ENCODE measurements at places on chromosomes 7 and 10. TPM values are rescaled to one million over a fixed set of nuclear protein-coding genes. Genes with fewer than 3 reads are reported as not detected.

DNA sequence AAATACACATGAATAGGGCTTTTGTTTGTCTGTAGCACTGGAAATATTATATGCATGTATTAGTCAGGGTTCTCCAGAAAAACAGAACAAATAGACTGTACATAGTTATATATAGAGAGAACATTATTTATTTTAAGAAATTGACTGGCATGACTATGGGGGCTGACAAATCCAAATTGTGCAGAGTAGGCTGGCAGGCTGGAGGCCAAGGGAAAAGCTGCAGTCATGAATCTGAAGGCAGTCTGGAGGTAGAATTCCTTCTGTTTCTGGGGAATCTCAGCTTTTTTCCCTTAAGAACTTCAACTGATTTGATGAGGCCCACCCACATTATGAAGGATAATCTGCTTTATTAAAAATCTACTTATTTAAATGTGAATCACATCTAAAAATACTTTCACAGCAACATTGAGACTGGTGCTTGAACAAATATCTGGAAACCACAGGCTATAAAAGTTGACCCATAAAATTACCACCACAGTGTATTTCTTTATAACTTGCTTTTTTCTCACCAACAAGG is 344.2 kb upstream of the KIAA1217 start:
- DNase-seq = no peak

DNA sequence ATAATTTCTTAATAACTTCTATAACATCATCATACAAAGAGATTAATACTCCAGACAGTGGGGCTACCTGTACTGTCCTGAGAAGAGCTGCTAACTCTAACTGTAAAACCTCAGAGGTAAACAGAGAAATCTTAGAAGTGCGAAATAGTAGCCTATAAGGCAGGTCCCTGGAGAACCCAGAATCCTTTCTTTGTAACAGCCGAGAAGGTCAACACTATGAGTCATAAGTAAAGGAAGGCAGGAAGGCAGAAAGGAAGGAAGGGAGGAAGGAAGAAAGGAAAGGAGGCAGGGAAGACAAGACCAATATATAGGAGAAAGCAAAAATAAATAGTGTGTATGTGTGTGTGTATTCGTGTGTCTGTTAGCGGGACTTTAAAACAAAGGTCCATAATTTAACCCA is 540.6 kb downstream of the ZWINT start:
- no peak for DNase-seq

DNA sequence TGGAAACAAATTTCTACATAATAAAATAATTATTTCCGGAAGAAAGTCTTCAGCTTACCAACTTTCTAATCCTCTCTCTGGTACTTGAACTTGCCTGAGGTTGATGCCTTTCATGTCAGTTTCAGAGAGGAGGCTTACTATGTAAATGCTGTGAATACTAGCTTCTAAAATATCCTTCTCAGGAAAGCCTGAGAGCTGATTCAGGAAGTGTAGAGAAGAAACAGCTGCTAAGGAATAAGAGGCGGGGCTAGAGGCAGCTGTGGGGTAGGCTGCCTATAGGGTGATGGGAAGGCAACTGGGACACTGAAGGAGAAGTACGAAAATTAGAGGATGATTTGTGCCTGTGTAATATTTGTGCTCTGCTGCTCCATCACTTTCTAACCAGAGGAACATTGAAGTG is 69.3 kb downstream of the AVL9 start:
- DNase-seq = no peak

DNA sequence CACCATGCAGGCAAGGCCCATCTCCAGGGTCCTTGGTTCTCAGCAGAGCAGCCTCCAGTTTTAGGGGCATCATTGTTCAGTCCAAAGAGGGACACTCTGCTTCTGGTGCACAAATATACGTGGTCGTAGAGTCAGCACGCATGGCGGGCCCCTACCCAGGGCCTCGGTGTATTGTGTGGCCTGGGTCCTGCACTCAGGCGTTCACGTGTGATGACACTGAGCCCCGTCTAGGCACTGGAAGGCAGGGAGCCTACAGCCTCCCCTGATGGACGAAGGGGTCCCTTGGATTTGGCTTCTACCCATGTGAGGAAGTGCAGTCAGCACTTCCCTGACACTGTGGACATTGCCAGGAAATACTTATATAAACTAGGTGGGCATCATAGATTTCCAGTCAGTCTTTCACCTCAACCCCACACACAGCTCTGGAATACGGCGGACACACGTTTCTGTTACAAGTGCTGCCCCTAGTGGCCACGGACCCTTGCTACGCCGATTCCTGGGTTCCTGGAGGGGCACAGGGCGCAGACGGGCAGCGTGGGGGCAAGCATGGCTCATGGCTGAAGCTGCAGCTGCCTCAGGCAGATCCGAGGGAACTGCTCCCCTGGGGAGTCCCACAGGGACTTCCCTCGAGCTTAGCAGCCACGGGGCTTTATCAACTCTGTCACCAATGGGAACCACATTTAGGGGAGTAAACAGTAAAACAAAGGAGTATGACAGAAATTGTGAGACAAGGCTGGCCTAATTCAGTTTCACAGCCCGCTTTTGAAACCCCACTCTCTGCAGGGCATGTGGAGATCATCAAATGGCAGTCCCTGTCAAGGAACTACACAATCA is 25.4 kb downstream of the AIFM2 start:
- peak; percentile 14 for DNase-seq

DNA sequence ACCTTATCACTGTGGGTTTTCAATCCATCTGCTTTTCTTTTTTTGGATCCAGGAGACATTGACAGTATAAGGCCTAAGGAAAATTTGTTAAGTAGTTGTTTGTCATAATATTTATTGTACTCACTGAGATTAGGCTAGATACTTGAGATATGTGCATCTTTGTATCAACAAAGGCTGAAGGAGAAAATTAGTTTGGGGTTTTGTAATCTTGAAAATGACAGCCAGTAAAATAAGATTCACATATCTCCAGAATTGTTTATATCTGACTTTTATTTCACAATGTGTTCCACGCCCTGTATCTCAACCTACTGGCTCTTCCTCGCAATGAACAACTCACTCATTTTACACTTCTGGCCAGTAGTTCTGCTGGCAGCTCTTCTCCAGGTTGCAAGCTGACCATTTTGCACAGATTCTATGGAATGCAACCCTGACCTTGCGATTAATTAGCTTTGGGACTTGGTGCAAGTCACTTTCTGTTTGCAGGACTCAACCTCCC is 132.7 kb downstream of the GATA3 start:
- no peak for DNase-seq

- DNase-seq = no peak
These were observed 409.3 kb downstream of the PARD3 start for GRCh38 chr10:34405611-34406462.

DNA sequence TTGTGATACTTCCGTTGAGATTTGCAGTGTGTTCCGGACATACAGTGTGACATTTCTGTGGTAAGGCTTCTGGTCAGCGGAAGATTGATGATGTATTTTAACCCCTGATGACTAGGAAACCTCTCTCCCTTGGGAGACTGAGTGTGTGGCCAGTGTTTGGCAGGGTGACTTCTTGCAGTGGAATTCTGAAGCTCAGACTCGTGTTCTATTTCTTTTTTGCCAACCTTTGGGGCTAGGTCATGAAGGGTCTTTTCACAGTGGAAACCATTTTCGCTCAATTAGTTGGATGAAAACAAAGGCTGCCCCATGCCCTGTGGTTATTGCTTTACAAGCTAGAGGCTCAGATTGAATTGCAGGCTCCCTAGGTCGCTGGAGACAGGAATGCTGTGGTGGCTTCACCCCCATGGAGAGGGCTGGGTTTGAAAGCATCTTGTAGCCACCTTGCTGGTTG is 288.9 kb downstream of the BBS9 start:
- DNase-seq = no peak

- no peak for DNase-seq
These were observed 148.8 kb downstream of the LRRC4 start for GRCh38 chr7:127882313-127882920.

DNA sequence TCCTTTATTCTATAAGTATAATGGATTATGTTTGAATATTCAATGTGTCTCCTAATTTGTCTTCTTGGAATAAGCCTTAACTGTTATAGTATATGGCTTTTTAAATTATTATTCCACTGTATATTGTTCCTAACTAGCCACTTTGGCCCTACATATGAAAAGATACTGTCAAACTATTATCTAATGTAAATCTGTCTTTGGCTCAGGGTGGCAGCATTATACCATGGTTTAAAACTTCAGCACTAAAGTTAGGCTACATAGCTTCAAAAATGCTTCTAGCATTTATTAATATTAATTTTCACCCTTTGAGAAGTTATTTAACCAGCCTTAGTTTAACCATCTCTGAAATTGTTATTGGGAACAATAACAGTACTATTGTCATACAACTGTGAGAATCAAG is 543.1 kb upstream of the MBL2 start:
- no peak for DNase-seq

DNA sequence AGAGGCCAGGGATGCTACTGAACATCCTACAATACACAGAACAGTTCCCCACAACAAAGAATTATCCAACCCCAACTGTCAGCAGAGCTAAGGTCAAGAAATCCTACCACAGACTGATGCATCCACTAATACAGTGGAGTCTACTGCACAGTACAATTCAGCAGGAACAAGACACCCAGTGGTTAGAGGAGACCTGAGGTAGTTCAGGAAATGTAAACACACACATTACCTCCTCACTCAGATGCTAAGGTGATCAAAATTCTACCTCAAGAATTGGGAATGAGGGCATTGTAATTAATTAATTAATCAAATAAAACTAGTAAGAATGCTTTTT is 91.4 kb downstream of the ZFAND4 start:
- no peak for DNase-seq

DNA sequence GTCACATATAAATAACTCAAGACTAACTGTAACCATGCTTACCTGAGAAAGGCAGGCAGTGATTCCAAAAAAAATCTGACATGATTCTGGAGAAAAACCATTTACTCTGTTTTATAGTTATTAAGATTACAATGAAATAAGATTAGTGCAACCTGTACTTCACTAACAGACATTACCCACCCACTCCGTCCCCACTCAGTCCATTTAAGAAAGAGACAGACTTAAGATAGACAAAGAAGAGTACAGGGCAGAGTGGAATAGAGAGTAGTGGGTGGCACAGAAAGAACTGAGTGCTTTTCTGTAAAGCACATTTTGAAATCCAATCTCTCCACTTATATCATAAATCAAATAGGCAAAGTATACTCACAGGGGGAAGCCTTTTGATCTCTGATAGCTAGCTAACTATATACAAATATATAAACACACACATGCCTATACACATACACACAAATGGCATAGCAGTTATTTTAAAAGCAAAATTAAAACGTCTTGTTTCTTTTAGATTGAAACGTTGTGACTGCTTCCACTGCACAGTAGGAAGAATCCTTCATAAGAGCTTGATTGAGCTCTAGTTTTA is 11.9 kb downstream of the PAXIP1 start:
- no peak for DNase-seq

DNA sequence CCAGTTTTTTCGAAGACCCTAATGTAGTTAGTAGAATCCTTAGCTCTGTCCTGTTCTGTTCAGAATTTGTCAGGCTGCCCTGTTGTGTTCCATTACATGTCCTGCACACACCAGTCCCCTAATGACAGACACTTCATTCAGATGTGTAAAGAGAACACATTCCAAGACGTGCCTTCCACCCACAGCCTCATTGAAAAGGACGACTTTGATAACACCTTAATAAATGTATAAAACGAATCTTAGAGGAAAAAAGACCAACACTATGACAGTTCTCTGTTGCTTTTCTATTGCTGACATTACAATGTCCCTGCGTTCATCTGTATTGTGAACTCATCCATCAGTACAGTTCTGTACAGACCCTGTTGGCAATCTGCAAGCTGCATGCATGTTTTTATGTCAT is 3.5 kb downstream of the LRRTM3 start:
- no peak for DNase-seq

The CTAGE8 gene
- 0.97 TPM for total RNA-seq

The PSD gene
- 1.4 TPM for total RNA-seq

The TMEM184A gene
- not detected for total RNA-seq

The CALCR gene
- total RNA-seq = not detected

The COBL gene
- not detected for total RNA-seq

The AKR1C3 gene
- 5.9 TPM for total RNA-seq

The PPP3CB gene
- total RNA-seq = 48.5 TPM
